ENCODE measurements at places on chromosomes 7 and 10.

DNA sequence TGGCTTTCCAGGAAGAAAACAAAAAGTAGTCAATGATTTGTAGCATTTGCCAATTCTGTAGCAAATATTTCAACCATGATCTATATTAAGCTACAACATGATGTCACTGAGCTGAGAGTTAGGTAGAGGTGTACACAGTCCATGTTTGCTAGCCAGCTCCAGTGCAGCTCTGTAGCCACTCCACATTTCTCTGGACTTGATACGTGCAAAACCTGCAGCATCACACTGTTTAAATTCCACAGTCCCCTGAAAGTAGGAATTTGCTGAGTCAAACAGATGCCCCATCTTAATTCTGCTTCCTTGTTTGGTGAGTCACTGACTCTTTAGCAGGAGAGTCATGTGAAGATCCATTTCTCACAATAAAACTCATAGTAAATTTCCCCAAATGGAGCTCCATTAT is 89.8 kb upstream of the LRRTM3 start:
- DNase-seq, result no peak

GRCh38 chr7:105345725-105346124 is 43.0 kb downstream of the SRPK2 start:
- no peak for DNase-seq

- no peak for DNase-seq
Measured at GRCh38 chr10:78212060-78212785, 178.6 kb downstream of the RPS24 start.

- DNase-seq, result no peak
Measured at GRCh38 chr7:155794196-155794595, 18.1 kb downstream of the SHH start.

- DNase-seq, result no peak
Measured at GRCh38 chr10:43177595-43177994, 39.4 kb downstream of the CSGALNACT2 start.

DNA sequence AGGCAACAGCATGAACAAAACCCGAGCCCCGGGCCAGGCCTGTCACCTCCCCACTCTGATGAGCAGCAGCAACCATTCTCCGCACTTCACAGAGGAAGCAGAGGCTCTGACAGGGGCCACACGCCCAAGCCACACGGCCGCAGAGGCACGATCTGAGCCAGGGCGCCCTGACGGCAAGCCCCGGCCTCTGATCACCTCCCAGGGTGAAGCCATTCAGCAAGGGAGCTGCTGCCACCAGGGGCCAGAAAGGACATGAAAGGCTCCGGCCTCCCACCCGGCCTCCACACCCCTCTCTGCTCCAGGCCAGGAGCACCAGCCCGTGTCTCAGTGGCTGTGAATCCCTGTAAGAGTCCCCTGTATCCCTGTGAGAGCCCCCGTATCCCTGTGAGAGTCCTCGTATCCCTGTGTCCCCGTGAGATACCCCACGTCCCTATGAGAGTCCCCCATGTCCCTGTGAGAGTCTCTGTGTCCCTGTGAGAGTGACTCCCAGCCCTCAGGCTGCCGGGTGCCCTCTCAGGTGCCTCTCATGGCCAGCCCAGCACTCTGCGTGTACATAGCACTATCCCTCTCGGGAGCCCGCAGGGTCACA is 187.8 kb downstream of the MAD1L1 start:
- no peak for DNase-seq

GRCh38 chr7:1220000-1220726 is 12.5 kb upstream of the UNCX start:
- DNase-seq, result no peak

GRCh38 chr7:114653364-114654088 is 238.9 kb downstream of the FOXP2 start:
- DNase-seq, result no peak

GRCh38 chr10:67327626-67328535 is 368.1 kb downstream of the CTNNA3 start:
- DNase-seq, result no peak

- DNase-seq, result no peak
Measured at GRCh38 chr7:139131601-139132041, 22.1 kb upstream of the ZC3HAV1 start.

DNA sequence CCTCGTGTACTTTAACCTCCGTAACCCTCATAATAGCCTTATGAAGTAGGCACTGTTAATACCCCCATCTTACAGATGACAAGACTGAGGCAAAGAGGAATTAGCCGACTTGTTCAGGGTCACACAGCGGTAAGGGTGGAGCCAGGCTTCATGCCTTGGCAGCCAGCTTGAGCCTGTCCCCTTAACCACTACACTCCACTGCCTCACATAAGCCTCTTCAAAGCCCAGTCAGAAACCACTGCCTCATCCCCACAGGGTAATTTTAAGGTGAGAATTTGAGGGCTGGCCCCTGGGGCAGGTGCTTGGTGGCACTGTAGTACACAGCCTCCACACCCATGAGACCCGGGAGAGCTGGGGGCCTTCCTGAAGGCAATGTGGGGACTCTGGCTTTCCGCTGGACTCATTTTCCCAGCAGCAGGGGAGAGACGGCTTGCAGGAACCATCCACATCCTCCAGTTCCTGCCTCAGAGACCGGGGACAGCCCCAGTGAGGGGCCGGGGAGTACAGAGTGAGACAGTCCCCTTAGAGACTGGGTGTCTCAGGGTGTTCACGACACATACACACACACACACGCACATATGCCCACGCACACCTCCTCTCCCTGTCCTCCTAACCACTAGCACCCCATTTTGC is 7.6 kb upstream of the C10orf105 start:
- peak; percentile 69 for DNase-seq

DNA sequence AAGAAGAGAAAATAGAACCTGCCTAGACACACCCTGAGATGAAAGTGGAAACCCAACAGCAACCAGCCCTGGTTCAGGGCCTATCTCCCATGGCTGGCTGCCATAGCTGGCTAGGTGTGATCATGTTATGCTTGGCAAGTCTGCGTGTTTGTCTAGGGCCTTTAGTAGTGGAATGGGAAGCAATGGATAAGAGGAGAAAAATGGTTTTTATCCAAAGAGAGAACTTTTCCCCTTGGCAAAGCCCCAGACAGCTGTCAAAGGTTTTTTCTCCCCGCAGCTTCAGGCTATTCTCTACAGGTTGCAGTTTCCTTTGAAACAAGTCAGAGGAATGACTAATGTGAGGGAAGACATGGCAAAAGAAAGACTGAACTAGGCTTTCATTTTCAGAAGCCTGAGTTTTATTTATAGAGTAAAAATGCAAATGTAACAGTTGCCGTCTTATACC is 161.5 kb downstream of the SEMA3D start:
- DNase-seq, result no peak

DNA sequence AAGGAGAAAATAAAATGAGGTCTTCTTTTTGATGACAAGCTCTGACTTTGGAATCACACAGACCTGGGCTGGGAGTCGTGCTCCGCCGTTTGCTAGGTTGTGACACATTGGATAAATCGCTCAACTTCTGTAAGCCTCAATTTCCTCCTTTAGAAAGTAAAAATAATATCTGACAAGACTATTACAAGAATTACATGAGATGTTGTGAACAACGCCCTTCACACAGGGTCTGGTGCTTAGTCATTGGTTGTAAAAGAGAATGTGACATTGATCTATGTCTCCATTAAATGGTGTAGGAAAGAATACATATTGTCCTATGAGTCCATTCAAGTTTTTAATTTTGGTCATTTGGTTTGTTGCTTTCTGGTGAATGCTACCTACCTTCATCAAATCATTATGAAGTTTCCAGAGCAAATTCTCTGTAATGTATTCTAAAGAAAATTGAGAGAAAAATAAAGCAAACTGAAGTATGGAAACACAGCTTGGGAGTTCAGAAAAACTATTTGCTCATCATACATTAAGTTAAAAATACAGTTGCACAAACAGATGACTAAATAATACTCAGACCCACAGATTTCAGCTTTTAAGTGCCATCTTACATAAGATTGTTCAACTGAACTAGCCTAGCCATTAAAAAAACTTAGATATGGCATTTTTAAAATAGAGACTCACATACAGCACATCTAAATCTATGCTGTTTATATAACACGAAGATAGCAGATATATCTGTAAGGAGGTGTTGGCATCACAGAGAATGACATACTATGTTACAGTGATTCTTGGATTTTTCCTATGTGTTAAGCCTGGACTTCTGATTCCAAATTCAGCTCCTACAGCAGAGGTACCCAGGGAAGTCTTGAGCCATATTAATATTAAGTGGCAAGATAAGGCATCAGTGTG is 12.3 kb upstream of the ADRB1 start:
- DNase-seq, result no peak

DNA sequence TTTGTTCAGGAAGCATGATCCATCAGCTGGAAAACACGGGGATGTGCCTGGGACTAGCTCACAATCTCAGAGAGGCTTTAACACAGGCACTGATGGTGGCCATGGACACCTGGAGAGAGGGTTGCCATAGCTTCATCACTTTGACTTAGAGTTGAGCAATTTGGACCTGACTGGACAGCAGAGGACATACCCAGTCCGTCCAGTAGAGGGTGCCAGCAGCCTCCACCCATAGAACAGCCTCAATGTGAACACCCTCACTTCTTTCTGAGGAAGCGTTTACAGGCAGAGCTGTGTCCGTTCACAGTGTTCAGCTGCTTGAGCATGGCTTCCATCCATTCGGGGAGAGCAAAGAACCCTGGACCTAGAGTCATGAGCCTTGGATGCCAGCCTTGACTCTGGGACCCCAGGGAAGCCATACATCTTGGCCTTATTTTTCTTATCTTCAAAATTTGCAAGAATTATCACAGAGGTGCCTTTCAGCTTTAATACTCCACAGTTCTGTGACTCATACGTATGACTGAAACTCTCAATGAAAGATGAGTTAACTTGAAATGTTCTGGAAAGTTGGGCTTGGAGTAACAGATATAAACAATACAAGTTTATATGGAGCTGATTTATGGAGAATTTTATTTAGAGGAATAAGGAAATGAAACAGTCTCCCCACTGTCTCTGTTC is 302.9 kb upstream of the PODXL start:
- peak; percentile 19 for DNase-seq

DNA sequence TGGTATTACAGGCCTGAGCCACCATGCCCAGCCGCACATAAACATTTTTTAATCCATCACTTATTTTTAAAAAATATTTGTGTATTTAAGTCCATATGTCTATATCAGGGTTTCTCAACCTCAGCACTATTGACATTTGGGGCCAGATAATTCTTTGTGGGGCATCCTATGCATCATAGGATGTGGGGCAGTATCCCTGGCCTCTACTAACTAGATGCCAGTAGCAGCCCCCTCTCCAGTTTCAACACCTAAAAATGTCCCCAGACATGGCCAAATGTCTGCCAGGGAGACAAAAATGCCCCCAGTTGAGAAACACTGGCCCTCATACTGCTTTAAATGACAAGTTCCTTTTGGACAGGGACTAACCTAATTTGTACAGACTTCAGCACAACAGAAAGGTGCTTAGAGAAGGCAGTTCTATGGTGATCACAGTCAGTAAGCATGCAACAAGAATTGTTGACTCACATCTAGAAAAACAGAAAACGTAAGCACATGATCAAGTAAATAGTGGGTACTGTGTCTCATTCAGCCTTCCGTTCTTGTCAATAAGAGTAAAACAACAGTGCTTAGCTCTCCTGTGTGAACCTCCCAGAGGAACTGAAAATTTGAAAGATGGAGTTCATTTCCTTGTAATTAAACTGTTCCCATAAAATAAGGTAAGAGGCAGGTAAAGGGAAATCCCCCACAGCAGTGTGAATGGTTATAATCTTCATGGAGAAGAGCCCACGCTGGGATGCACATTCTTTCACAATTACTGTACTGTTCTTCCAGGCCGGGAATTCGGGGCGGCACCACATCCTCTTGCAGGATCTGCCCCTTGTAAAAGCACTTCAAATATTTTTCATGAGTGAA is 17.3 kb upstream of the ADRB1 start:
- no peak for DNase-seq

- peak; percentile 37 for DNase-seq
Measured at GRCh38 chr7:21253740-21254687, 173.9 kb upstream of the SP4 start.

- no peak for DNase-seq
Measured at GRCh38 chr10:8035641-8036470, 18.6 kb upstream of the GATA3 start.

DNA sequence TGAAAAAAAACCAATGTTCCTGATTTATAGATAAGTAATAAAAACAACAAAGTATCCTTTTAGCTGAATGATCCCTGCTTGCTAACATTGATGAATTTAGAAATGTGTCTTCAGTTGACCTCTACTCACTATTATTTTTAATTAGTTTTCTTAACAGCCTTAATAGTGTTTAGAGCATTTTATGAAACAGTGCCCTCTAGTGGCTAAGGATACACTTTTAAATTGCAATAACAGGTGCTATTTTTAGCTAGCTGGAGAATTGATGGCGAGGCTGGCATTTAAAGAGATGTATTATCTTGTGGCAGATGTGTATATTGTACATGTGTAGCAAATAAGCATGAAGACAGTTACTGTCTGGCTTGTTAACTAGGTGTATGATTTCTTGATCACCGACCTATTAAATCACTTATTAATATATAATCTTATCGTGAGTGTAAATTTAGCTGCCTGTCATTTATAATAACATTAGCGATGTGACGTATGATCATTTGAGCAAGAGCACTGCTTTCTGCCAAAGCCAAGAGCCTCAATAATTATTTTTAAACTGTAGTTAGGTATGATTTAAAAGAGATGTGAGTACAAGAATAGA is 451.9 kb downstream of the DPP6 start:
- no peak for DNase-seq

DNA sequence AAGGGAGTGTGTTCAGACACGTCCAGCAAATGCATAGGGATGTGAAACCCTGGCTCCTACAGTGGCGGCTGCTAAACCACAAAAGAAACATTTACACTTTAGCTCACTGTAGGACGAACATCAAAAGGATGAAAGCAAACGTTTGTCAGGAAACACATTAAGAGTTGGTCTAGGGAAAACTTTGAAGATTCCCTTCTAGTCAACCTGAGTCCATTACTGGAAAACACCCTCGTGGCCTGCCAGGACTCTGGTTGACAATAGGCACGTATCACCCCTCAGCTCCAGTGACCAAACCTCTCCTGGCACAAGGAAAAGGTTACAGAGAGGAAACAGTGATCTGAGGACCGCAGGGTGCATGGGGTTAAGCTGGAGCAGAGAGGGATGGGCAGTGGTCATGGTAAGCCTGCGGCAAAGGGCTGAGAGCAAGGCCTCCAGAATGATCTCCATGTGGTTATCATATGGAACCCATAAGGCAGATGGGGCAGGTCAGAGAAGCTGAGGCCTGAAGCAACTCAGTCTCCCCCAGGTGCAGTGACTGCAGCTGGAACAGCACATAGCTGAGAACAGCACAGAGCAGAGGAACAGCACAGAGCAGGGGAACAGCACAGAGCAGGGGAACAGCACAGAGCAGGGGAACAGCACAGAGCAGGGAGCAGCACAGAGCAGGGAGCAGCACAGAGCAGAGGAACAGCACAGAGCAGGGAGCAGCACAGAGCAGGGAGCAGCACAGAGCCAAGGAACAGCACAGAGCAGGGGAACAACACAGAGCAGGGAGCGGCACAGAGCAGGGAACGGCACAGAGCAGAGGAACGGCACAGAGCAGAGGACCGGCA is 49.9 kb downstream of the CHST15 start:
- DNase-seq, result no peak

Measured in stimulated activated CD4-positive, alpha-beta T cell treated with anti-CD3 and anti-CD28 coated beads, Interleukin-4, amount 100 ng/mL, for 24 hours (primary cell).